T-helper 17 cell (primary cell): ENCODE measurements at places on chromosomes 6 and 20.

DNA sequence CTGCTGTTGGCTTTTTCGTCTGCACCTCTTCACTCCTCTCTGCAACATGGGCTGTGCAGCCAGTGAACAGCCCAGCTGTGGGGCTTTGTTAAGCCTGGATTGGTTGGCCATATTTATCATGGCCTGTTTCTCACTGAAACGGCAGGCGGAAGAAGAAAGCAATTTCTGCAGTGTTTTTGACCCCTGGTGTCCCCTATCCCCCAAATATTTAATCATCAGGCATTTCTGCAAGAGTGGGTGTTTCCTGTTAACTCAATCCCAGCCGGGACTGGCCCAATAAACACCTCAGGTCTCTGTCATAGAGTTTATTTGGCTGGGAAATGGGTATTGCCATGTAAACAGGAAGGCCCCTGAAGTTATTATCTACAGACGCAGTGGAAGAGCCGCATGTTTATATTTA is 174.8 kb upstream of the SUPT3H start:
- no peak for DNase-seq

GRCh38 chr6:156534594-156534993 is 242.6 kb upstream of the ARID1B start:
- DNase-seq, result no peak

DNA sequence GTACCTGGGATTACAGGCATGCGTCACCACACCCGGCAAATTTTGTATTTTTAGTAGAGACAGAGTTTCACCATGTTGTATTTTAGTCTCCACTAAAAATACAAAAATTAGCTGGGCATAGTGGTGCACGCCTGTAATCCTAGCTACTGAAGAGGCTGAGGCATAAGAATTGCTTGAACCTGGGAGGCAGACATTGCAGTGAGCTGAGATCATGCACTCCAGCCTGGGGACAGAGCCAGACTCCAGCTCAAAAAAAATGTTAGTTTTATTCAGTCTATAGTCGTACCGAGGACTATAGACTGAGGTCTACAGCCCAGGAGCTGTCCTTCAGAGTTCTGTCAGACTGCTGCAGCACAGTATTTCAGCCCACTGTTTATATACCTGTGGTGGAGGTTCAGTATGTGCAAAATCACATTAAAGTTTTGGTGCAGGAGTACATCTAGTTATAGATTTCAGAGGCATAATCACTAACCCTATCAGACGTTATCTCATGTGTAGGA is 3.6 kb upstream of the CASP8AP2 start:
- no peak for DNase-seq

GRCh38 chr20:21315138-21315537 is 12.0 kb downstream of the XRN2 start:
- DNase-seq, result no peak

- no peak for DNase-seq
These were observed 26.1 kb downstream of the ANGPT4 start for GRCh38 chr20:889932-890463.

DNA sequence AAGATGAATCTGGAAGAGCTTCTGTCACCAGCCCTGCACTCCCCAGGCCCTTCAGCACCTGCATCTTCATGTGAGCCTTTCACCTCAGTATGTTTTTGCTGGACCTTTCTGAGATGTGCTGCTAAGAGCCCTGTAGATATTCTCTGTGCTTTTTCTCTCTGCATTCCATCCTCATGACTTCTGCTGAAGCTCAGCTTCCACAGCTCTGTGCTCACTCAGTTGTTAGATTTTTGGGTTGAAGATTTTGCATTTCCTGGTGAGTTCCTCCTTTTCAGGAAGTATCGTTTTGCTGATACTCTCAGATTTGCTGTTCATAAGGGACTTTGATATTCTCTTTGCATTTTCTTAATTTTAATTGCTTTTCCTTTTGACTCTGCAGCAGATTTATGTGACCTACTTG is 18.3 kb downstream of the KIAA1586 start:
- DNase-seq, result no peak

DNA sequence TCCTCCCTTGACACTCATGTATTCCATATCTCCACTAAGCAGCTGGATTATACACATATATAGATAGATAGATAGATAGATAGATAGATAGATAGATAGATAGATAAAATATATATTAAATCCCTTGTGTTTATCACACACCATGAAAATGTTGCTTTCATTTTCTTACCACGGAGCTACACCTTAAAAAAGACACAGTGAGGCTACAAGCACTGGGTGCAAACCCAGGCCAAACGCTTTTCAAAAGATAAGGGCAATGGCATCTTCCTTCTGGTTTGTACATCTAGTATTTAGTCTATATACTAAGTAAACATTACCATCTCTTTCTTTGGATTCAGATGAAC is 377.1 kb downstream of the ESR1 start:
- DNase-seq, result no peak

DNA sequence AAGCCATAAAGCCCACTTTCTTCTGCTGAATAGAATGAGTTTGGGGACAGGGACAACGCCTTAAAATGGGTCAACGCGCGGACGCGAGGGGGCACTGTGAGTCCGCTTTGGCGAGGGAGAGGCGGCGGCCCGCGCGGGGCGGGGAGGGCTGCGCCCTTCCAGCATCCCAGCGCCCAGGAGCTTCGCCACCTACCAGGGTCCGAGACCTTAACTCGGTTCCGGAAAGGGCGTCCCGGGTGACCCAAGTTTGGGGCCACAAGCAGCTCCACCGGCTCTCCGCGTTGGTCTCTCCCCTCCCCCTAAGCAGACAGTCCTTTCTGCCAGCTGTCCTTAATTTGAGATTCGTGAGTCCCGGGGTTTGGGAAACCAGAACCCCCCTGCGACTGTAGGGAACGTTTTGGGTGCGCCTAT is 1.8 kb upstream of the SAMD5 start:
- DNase-seq, result no peak

- no peak for DNase-seq
These were observed 46.7 kb downstream of the MARCKS start for GRCh38 chr6:113903666-113904330.

GRCh38 chr6:150764334-150765066 is 101.0 kb upstream of the MTHFD1L start:
- DNase-seq, result no peak

- no peak for DNase-seq
These were observed 19.5 kb downstream of the KIAA0408 start for GRCh38 chr6:127439718-127440117.

- no peak for DNase-seq
These were observed 95.2 kb downstream of the PLEKHG1 start for GRCh38 chr6:150694889-150695288.

DNA sequence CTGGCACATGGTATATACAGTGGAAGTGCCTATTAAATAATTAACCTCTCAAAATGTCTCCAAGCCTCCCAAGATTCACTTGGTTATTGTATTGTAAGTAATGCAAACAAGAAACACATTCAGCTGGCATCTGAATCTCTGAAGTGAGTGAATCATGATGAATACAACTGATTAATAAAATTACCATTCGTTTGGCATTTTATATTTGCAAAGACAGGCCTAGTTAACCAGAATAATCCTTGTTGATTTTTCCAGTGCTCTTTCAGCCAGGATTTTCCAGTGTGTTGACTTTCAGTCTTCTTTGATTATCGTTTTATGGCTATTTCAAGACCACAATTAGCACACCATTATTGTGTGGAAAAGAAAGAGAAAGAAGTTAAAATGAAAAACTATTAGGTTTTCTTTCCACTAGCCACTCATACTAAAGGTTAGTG is 20.3 kb downstream of the SLC22A2 start:
- no peak for DNase-seq

GRCh38 chr6:158028421-158028820 is 46.8 kb downstream of the SYNJ2 start:
- no peak for DNase-seq

GRCh38 chr20:58384821-58385220 is 4.2 kb upstream of the VAPB start:
- no peak for DNase-seq

- DNase-seq, result no peak
These were observed 162.6 kb upstream of the SCGN start for GRCh38 chr6:25489399-25489798.

DNA sequence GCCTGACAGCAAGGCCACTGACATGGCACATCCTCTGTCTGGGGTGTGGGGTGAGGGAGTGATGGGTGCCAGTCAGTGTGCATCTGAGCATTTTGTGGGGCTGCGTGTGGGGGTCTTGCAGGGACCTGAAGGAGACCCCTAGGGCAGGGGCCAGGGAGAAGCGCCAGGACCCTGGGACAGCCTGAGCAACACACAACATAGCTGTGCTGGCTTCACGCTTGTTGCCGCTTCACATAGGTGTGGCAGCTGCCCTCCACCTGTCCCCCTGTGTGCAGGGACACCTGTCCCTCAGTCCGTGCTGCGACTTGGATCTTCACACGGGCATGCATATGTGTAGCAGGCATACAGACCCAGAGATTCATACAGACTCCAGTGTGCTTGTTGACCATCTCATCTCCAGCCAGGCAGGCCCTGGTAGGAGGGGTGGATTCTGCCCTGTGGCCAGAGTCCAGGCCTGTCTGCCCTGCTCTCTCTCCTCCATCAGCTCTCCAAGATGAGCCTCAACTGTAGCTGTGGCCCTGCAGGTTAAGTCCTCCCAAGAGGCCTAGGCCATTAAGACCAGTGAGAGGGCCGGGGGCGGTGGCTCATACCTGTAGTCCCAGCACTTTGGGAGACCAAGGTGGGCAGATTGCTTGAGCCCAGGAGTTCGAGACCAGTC is 3.2 kb upstream of the NPBWR2 start:
- no peak for DNase-seq

- DNase-seq, result no peak
These were observed 98.6 kb downstream of the HIVEP1 start for GRCh38 chr6:12110523-12111362.

DNA sequence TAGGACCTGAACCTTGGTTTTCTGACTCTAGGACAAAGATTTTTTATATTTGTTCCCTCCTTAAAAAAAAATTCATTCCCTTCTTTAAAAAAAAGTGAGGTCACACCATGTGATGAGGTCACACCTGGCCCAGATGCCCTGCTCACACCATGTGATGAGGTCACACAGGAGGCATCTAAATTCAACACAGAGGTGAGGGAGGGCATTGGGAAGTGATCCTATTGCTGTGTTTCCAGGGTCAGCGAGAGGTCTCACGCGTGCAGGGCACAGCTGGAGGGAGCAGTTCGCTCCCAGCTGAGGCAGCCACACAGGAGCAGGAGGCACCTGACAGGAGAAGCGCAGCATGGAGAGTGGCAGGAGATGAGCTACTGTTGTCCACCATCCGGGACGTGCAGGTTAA is 92.5 kb downstream of the SLC22A23 start:
- DNase-seq, result no peak

DNA sequence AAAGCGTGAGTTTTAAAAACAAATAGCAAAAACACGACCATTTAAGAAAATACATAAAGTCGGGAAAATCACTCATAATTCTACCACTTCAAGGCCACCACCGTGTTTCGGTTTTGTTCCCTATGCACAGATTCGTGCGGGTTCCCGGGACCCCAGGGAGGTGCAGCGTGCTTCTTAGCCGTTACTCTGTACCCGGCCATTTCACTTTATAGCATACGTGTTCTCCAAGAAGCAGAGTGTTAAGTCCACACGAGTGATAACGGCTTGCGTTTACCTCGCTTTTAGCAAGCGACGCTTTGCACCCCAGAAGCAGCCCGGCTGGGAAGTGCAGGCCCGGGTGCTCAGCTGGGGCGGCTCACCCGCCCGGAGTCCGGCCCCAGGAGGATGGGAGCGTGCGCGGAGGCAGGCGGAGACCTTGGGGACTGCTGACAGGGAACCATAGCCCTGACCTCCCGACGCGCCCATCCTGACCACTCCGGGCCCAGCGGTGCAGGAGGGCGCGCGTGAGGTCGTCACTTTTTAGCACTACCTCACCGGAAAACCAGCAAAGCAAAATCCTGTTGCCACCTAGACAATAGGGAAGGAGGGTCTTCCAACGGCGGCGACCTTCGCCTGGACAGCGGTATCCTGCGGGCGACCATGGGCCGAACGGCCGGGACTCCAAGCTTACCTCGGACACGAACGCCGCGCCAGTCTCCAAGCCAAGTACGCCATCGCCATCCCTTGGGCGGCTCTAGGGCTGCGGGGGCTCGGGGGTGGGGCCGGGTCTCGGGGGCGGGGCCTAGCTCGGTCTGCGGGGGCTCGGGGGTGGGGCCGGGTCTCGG is at the start of gene ECI2:
Gene ECI2 (minus strand): TSS at position 735 of the 824 bp plus-strand sequence. CDS start 15 bp downstream, at position 720.
- no peak for DNase-seq

DNA sequence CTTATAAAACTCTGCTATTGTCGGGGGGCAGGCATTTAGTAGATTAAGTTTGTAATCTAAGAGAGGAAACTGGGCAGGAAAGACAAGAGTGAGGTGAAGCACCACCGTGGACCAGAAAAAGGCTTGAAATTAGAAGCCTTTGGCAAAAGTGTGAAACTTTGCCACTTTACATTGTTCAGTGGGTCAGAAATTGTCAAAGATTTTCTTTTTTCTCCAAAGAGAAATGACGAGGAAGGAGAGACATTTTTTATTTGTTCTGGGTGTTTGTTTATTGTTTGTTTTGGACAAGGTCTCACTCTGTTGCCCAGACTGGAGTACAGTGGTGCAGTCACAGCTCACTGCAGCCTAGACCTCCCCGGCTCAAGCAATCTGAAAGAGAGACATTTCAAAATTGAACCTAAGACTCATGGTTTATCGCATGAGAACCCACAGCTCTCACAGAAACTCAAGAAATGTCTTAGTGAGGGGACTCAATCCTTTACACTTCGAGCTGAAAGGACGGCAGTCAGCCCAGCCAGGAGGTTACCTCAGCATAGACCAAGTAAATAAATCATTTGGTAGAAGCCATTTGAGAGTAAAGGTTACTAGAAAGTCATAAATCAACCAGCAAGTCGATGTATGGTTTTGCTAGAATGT is 262.8 kb upstream of the TAB2 start:
- DNase-seq, result no peak

DNA sequence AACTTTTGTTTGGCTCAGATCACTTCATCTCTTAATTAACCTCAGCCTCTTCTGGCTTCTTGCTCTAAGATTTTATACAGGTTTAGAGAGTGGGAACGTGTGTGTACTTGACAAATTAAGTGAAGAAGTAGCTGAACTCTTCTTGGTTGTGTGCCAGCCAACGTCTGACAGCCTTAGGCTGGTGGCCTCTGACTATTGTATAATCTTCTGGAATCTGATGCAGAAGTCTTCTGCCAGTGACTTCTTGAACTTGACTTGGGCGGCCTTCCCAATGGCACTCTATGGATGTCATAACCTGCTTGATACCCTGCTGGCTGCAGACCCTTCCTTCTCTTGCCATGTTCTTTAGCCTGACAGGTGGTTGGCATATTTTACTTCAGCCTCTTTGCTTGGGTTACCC is 660.5 kb downstream of the DOK5 start:
- no peak for DNase-seq
